ENCODE measurements at places on chromosomes 2 and 18.
A peak's percentile ranks its signal among the peaks of the same experiment; 100 is the strongest.

DNA sequence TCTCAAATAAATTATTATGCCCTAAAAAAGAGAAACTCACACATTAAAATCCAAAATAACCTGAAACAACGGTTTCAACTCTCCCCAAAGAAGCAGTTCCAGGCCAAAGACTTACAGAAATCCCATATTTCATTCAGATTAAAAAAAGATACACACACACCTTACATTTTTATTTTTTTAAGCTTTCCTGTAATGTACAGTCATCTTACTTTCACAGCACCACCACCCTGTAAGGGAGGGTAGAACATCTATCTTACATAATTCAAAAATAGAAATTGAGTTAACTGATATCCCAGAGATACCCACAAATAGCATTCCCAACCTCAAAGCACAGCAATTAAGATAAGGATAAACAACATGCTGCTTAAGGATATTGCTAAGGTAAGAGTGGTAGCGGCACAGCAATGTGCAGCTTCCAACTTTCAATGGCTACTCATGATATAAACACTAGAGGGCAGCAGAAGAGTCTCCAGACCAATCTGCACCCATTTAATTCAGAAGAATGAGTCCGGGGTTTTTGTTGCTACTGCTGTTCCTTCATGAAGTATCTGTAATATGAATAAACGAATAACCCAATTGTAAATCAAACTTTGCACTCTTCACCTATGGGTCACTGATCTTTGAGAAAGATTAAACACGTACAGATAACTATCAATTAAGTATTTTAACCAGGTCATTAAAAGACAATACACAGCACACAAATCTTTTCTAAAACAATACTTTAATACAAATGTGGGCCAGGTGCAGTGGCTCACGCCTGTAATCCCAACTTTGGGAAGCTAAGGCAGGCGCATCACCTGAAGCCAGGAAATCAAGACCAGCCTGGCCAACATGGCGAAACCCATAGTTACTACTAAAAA is 11.3 kb downstream of the GFPT1 start:
- DNase-seq: no peak

DNA sequence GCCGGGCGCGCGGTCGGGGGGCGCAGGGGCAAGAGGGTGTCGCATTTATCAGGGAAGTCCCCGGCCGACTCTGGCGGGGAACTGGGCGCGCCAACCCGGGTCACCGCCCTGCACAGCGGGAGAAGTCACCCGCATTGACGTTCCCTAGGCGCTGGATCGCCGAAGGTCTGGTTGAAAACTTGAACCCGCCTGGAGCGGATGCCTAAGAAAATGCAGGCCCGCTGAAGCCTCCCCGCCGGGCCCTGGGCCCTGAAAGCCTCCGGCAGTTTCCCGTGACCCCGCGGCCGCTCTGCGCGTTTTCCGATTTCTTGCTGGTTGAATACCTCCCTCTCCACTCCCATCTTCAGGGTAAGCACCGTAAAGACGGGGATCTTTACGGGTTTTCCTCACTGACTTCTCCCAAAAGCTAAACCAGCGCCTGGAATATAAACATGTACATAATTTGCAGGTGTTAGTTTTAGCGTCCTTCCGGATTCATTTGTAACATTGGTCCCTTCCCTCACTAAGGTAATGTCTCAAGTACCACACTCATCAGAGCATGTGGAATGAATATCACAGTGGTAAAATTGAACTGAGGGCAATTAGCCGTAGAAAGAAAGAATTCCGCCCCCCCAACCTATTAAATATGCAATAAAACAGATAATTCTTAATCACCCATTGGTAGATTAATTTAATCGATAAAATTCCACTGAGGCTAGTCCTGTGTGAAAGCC is 675 bp upstream of the SPIRE1 start:
- peak; percentile 8 for DNase-seq

DNA sequence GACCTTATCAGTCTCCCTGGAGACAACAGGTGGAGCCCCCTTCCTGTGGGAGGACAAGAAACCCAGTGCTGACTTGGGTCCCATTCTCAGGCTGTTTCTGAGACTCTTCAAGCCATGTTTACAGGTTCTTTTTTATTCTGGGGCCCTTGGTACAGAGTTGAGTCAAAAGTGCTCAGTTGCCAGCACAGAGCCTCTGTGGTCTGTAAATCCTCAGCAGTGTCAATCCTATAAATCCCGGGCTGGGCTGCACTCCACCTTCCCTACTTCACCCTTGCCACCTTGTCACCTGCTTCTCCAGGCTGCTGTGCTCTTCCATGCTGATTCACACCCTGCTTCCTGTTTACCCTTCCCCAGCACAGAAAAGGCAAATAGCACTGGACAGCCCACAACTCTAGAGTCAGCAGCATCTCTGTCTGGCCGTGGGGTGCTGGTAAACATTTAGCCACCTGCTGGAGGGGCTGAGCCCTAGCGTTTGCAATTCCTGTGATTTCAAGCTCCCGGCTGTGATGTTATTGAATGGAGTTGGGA is 74.7 kb downstream of the TNFRSF11A start:
- DNase-seq: no peak

DNA sequence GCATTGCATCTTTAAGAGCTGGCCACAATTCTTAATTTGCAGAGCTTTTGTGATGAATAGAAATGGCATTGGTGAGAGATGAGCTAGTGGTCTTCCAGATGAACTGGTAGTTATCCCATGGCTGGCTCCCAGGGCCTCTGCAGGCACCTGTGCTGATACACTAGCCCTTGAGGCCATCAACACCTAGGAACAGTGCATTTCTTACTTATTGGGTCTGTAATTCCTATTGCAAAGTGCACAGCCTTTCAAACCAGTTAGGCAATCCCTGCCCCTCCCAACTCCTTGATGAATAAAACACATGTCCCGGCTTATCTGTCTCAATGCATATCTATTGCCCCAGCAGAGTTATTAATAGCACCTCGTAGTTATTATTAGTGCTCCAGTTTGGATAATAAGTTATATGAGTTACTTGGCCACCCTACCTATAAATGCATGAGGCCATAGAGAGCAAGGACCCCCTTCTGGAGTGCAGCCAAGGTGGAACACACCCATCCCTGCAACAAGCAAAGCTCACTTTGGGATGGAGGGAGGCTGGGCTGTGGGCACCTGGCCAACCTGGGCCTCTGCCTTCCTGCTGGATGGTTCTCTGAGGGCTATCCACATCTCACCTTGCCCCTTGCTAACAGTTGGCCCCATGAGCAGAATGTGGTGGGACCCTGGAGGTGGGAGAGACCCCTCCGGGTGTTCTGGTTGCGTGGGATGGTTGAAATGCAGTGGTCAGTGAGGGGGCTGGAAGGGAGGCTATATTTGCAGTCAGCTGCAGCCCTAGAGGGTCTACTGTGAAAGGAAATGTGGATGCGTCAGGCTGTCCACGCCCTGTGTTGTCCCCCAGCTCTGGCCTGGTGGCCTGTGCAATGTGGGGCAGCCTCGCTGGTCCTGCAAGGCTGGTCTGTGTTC is 455.9 kb upstream of the HS6ST1 start:
- no peak for DNase-seq

DNA sequence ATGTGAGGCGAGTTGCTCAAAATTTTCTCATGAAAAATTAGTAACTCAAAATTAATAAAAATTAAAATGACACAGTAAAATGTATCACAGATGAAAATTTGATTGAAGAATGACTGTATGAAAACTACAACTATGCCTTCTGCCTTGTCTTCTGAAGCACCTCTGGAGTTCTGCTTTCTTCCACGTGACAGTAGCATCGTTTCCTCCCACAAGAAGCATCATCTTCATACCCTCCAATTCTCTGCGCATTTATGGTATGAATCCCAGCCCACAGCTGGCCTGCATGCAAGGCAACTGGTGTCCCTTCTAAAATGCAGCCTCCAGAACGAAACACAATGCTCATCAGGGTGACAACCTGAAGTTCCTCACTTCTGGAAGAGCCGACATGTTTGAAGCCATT is 189.9 kb downstream of the MYO1B start:
- DNase-seq: no peak

DNA sequence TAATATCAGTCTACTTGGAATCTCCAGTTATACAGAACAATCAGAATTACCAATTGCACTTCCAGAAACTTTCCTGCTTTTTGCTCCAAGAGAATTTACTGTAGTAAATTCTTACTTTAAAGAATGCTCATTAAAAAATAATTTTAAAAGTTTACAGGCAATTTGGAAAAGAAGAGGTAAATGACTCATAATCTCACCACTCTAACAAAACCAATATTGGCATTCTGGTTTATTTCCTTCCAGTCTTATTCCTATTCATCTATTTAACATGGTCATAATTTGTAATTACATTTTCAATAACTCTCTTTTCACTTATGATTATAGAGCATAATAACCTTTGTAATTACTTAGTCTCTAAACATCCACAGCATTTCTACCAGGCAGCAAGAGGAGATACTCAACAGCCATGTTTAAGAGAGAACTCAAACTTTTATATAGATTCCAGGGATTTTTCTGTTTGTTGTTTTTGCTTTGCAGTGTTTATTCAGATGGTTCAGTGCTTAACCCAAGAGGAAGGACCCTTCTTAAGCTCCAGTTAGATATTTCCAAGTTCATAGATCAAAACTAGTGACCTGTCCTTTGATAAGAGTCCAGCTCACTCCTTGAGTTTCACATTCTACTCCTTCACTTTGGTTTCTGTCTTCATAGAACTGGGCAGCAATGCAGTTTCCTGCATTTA is 464.7 kb downstream of the TXNL1 start:
- no peak for DNase-seq

DNA sequence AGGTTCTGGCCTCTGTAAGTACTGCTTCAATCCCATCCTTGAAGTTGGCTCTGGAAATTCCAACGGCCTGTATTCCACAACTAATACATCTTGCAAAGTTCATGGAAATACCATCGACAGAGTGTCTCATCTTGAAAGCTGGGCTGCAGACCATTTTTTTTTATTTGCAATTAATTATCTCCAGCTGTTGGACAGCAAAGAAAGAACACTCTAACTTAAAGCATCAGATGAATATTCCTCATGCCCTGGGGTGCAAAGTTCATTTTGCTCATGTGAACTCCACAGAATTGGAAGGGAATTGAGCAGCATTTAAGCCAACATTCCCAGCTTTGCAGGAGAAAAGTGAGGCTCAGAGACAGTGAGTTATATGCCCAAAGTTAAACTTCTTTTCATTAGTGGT is 96.5 kb upstream of the PIEZO2 start:
- DNase-seq: no peak

GRCh38 chr18:812376-813171 is 532 bp upstream of the YES1 start:
- peak; percentile 66 for DNase-seq

GRCh38 chr2:117771969-117772630 is 42.4 kb upstream of the DDX18 start:
- DNase-seq: no peak

DNA sequence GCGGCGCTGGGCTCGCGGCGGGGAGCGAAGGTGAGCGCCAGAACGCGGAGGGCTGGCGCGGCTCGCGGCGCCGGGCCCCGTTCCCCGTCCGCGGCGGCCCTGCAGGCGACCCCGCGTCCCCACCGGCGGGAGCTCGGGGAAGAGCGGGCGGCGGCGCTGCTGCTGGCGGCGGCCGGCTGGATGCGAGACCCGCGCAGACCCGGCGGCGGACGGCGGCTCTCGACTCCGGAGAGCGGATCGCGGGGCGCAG is 213 bp downstream of the DOK6 start:
- no peak for DNase-seq

- DNase-seq: no peak
Observed at GRCh38 chr2:25711675-25712354, 38.4 kb upstream of the DTNB start.

- DNase-seq: no peak
Observed at GRCh38 chr2:63743170-63743981, 98.3 kb upstream of the UGP2 start.

Measured in T-cell (primary cell).